ENCODE measurements at places on chromosomes 16 and 17.

DNA sequence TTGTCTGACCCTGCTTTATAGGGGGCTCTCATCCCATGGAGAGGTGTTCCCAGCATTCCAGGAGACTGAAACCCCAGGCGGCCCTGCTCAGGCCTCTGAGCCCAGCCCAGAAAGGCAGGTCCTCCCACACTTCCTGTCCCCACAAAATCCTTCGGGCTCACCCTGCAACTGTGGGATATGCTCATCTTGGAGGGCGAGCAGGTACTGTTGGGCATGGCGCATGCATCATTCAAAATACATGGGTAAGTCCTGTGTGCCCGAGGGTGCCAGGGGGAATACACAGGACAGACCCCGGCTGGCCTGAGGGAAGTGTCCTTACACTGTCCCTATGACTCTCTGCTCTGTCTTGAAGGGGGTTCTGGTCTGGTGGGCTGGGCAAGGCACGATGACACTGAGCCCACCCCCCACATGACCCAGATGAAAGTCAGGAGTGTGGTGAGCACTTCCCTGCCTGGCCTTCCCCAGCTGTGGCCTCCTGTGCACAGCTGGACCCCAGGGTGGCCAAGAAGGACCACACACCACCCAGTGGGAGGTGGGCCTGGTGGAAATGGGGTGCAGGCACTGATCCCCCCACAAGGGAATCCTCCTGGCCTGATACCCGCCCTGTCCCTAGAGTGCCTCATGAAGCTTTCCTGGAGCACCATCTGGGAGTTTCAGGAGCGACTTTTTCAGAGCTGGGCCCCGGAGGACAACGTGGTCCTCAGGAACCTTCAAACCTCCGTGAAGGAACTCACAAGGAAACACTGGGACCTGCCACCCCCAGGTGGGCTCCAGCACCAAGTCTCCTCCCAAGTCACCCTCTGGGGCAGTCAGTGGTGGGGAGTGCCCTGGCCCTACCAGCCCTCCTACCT, 46.7 kb downstream of the USP22 start:
- DNase-seq = no peak

DNA sequence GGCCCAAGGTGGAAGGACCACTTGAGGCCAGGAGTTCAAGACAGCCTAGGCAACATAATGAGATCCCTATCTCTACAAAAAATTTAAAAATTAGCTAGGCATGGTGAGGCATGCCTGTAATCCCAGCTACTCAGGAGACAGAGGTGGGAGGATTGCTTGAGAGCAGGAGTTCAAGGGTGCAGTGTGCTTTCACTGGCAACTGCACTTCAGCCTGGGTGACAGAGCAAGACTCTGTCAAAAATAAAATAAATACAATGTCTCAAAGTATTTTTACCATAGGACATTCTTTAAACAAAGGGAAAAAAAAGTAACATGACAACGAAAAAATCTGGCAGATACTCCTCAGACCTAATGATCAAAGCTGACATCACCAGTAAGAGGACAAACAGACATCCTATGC, 72.6 kb downstream of the FBXL20 start:
- no peak for DNase-seq

GRCh38 chr16:27740496-27741201, 190.7 kb downstream of the KATNIP start:
- DNase-seq = no peak

- DNase-seq = no peak
Measured at GRCh38 chr16:87808108-87808507, 42.3 kb upstream of the KLHDC4 start.

- DNase-seq = no peak
Measured at GRCh38 chr16:25235991-25236390, 19.2 kb downstream of the AQP8 start.

- no peak for DNase-seq
Measured at GRCh38 chr16:69036399-69037091, 68.9 kb upstream of the HAS3 start.

DNA sequence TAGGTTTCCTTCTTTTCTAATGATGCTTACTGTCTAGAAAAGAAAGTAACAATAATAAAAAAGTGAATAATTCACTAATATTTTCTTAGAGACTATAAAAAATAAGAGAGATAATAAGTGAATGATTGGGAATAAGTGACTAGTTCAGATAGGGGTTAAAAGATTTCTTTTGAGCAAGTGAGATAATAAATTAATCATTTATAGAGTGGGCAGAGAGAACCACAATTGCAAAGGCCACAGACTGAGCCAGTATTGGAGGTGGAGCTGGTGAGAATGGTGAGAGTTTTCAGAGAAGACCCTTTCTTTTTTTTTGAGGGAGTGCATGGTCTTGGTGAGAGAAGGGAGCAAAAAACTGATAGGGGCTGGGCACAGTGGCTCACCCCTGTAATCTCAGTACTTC, 159.1 kb upstream of the SALL1 start:
- no peak for DNase-seq

DNA sequence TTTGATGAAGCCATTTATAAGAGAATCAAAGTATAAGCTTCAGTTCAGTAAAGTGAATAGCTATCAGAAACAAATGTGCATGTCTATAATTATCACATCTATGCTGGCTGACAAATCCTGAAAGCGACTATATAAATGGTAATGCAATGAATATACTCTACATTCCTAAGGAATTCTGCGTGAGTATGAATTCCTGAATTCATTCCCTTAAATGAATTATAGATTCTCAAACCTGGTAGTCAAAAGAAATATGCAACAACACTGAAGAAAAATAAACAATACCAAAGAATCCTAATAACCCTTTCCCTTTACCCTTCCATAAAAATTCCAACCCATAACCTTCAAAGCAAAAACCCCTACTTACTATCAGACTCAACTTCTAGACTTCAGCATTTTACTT, 416.6 kb upstream of the PMFBP1 start:
- DNase-seq = no peak

DNA sequence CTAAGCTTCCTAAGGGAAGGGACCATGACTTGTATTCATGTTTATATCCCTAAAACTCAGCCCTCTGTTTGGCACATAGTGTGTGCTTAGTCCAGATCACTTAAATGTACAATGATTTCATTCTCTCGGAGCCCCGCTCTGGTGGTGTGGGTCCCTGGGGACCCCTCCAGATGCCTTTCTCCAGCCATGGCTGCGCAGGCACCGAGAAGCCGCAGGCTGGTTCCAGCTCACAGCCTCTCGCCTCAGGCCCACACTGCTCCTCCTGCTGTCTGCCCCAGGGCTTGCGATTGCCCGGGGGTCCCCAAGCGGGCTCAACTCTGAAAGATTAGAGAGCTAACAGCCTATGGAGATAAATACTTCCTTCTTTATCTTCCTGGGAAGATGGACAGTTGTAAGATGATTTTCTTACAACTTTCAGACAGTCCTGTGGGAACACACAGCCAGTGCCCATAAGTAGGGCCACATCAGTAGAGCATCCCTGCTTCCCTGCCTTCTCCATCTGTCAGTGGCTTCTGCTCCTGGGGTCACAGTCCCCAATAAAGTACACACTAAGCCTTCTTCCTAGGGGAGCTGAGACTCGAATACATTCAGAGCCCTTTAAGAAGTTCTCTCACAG, 66.2 kb downstream of the CENPV start:
- DNase-seq = no peak

DNA sequence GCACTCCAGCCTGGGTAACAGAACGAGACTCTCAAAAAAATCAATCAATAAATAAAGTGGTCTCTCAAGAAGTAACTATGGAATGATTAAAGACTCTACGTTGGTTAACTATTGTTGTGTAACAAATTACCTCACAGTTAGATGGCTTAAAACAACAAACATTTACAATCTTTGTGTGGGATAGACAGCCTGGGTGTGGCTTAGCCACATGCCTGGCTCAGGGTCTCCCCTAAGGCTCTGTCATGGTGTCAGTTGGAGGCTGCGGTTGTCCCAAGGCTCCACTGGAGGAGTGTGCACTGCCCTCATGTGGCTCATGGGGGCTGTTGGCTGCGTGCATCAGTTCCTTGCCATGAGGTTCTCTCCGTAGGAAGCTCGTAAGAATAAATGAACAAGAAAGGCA, 294.5 kb downstream of the SNX29 start:
- peak; percentile 21 for DNase-seq

GRCh38 chr17:21318439-21318838, 33.9 kb downstream of the MAP2K3 start:
- no peak for DNase-seq

DNA sequence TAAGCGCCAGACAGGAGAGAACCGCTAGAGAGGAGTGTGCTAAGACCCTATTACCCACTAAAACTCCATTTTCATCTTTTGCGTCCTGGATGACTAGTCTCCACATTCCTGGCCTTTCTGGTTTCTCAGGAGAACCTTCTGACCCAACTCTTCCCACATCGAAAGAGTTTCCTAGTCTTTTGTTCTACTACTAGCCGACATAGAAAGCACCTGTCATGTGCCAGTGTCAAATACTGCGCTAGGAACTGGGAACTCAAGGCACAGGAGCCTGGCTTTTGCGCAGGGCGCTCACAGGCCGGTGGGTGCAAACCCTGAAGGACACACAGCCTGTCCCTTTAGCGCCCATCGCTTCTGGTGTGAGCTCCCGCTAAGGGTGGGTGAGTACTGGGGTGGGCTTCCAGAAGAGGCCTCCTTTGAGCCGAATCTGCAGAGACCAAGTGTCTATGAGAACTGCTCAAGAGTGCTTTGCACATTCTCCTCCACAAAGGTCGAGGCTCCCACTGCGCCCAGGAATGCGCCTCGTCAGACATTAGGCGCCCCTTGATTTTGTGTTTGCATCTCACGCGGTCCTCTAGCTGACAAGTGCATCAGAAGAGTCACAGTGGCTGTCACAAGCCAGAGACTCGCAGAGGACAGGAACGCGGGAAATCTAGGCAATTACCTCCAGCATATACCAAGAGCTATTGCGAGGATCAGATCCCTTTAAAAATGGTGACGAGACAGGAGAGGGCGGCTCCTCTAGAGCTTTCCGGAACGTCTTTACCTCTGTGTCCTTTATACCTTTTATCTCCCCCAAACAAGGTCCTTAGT, 2.0 kb upstream of the PSMB3 start:
- DNase-seq = peak; percentile 52
